ENCODE measurements at places on chromosomes 6 and 20.
A peak's percentile ranks its signal among the peaks of the same experiment; 100 is the strongest.

DNA sequence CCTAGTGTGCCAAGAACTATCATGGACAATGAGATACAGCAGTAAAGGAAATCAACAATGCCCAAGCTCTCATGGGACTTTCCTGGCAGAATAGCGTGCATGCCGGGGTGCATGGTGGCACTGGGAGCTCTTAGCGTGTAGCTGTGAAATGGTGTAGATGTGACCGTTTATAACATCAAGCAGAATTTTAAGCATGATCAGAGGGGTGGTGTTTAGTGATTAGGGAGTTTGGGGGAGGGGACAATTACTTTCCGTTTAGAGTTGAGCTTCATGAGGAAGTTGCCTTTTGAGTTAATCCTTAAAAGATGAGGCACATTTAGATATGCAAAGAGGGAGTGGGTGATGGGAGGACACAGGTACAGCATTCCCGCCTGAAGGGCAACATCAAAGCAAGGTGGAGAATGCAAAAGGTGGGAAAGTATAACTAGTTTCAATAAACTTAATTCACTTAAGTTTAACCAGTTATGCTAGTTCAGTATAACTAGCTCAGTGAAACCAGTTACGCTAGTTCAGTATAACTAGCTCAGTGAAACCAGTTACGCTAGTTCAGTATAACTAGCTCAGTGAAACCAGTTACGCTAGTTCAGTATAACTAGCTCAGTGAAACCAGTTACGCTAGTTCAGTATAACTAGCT is 661.6 kb downstream of the QKI start:
- no peak for DNase-seq

DNA sequence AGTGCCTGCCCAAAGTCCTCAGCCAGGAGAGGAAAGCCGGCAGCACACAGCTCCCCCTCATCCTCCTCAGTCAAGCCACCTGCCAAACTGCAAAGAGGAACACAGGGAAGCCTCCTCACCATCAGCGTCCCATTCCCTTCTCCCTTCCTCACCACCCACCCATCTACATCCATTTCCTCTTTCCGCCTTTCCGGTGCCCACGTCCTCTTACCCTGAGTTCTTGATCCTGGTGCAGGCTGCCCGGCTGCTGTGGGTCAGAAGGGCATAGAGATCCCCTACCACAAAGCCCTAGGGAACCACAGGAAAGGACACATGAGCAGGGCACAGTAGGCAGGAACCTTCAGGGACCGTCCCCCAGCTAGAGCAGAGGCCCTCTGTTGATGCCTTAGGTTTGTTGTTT is 6.0 kb downstream of the GNMT start:
- no peak for DNase-seq

DNA sequence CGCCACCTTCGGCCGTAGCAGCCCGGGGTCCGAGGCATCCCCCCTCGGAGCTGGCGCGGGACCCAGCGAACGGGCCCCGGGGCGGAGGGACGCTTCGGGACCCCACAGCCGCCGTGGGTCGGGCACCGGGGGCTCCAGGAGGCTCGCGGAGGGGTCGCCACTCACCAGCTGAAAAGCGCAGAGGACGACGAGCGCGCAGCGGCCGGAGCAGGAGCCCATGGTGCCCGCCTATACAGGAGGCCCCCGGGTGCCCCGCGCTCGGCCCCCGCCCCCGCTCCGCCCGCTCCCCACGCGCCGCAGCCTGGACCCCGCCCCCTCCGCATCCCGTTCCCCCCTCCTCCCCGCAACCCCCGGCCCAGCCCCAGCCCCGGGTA is at the start of gene NKAIN4:
NKAIN4 (minus strand) TSS at position 232 of the 374 bp plus-strand sequence; CDS start at position 219, 13 bp downstream.
- no peak for DNase-seq

DNA sequence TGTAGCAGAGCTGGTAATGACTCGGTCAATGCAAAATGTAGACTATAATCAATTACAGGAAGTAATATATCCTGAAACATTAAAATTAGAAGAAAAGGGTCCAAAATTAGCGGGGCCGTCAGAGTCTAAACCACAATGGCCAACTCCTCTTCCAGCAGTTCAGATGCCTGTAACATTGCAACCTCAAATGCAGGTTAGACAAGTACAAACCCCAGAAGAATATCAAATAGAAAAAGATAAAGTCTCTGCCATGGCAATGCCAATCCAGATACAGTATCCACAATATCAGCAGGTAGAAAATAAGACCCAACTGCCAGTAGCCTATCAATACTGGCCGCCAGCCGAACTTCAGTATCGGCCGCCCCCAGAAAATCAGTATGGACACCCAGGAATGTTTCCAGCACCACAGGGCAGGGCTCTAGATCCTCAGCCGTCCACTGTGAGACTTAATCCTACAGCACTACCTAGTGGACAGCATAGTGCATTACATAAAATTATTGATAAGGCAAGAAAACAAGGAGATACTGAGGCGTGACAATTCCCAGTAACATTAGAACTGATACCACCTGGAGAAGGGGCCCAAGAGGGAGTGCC is 158.4 kb downstream of the GPX5 start:
- no peak for DNase-seq

- no peak for DNase-seq
These were observed 94.3 kb upstream of the BEND3 start for GRCh38 chr6:107209406-107210305.

DNA sequence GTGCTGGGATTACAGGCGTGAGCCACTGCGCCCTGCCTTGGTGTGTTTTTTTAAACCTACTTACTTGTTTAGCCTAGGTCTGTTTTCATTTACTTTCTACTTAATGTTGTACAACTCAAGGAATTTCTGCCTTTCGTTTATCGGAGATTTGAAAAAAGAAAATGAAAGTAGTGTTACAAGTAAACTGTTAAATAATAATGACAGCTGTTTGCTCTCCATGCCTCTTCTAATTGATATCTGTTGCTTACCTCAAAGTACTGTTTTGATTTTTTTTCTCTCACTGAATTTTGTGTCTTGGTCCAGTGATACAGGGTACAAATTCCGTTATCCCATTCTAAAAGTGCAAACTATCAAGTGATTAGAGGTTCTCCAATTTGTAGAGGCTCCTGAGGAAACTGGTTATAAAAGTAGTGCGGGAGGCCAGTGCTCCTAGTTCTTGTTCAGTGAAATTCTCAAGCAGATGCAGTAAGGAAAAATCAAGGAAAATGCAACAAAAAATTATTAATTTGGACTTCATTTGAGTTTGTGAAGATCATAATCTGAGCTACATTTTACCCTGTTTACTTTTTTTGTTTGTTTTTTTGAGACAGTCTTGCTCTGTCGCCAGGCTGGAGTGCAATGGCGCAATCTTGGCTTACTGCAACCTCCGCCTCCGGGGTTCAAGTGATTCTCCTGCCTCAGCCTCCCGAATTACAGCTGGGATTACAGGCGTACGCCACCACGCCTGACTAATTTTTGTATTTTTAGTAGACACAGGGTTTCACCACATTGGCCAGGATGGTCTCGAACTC is 2.2 kb downstream of the UBR2 start:
- DNase-seq: no peak

GRCh38 chr20:61399433-61399832 is 147.4 kb downstream of the CDH4 start:
- no peak for DNase-seq

DNA sequence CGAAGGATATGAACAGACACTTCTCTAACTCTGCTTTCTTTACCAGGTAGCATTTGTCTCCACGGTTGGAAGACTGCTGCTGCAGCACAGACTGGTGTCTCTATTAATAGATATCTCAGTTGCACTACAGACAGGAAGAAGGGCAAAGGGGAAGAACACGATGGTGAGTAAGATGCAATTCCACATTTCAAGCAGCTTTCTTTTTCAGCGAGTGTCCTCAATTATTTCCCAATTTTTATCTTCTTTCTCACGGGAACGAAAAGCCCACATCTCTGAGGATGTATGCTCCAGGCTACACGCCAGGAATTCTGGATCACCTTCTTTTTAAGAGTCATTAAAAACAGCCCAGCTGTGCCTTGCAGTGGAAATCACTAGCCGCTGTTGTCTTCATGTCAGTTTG is 311.6 kb upstream of the ECI2 start:
- DNase-seq: no peak

- no peak for DNase-seq
These were observed 149.1 kb downstream of the ZNF217 start for GRCh38 chr20:53444401-53445149.

DNA sequence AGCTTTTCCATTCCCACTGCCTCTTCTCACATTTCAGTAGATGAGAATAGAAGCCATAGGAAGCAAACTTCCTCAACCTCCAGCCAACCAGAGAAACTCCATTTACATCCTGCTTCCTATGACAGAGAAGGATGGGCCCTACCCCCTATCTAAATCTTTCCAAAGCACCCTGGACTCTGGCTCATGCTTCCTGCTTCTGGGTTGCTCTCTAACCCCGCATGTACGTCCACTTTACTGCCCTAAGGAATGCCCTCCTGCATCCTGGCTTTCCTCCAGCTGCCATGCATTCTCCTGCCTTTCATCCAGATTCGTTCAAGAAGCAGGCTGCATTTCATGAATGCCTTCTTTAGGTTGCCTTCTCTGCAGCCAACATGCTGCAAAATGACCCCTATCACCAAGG is 91.9 kb downstream of the FAM217A start:
- no peak for DNase-seq

- no peak for DNase-seq
These were observed 16.4 kb upstream of the MICA start for GRCh38 chr6:31386977-31387376.

GRCh38 chr6:99602520-99603420 is 3.9 kb upstream of the PRDM13 start:
- DNase-seq: no peak

DNA sequence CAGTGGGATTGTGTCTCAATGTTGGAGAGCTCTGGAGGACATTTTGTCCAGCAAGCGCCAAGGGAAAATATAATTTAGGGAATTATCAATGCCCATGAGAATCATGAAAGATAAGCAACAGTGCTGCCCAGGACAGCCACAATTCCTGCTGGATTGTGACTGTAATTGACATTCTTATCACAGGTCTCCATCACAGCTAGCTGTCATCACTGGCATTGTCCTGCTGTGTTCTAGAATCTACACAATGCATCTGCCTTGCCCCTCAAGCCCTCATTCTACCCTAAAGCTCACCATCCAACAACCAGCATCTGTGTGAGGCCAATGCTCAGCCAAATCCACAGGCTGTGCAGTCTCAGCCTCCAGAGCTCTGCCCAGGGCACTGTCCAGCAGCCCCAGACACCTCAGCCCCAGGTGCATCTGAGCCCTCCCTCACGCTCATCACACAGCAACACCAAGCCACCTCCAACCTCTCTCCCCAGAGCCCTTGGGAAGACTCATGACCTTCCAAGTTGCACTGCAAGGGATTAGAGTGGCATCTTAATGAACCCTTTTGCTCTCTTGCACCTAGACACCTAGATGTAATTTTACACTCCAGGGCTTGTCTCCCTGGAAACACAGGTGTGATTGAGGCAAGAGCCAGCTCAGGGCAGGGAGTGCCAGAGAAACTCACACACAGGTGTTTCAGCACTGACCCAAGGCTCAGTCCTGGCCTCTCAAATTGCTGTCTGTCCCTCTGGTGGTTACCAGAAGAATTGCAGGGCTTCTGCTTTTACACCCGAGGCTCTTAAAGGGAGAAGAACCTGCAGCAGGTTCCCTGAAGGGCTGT is 85.2 kb upstream of the PHACTR3 start:
- DNase-seq: no peak

DNA sequence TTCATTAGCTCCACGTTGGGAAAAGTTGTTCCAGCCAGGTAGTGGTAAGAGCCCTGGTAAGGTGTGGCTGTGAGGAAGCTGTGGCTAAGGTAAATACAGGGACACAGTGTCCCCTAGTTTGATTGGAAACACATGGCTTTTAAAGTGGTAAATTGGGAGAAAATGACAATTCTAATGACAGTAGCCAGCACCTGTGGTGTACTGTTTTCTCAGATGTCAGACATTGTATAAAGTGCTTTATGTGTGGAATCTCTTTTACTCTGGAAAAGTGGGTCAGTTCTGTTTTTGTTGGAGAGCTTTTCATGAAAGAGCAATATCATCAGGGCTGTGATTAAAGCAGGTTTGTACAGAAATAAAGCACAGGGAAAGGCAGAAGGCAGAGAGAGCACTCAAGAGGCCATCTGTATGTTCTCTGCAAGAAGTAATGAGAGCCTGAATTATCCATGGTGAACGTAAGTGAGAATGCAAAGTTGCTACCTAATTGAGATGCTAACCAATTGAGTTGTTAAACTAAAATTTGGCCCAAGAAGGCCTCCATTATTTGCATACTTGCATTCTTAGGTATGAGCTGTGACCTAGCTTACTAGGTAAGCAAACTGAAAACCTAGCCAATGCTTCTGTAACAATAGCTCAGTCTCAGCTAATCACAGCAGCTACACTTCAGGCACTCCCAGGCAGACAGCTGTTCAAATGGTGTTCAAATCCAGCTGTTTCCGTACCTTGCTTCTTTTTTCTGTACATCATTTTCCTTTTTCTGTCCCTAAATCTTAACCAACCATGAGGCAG is 28.2 kb downstream of the MRAP2 start:
- no peak for DNase-seq

DNA sequence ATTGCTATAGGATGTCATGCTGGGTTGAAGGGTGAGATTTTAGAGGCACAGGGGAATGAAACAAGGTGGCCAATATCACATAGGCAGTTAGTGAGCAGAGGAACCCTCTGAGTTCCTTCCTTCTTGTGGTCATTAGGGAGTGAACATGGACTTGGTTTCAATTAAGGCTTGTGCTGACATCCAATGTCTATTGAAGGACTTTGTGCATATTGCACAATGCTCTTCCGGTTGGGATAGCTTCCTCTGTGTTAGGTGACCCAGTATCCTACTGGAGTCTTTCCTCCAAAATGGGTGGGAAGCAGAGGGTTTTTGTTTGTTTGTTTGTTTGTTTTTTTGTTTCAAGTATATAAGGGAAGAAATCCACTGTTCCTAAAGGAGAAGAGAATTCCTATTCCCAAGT is 98.5 kb downstream of the HDGFL1 start:
- DNase-seq: no peak

GRCh38 chr20:46127396-46128010 is 9.4 kb downstream of the CD40 start:
- DNase-seq: peak; percentile 61

GRCh38 chr20:16556301-16556700 is 16.9 kb downstream of the KIF16B start:
- DNase-seq: no peak

DNA sequence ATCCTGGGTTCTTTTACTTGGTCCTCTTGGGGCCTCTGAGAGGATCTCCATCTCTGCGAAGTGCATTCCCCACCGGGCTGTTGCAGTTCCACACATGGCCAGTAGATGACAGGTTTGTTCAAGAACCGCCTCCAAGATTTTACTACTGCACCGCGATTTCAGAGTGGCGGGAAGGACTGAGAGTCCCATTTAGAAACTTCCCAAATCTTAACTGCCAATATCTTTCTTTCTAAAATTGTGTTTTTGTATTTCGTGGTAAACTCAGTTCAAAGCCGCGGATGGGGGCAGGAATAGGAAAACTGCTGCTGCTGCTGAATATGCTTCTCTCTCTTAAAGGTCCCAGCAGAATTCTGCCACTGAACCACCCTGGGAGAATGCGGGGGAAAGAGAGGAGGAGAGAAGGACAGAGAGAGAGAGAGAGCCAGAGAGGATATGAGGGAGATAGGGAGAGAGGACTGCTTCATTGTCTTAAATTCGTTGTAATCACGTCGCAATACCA is 8.6 kb upstream of the BTNL2 start:
- peak; percentile 46 for DNase-seq

- no peak for DNase-seq
These were observed 7.9 kb upstream of the ITPR3 start for GRCh38 chr6:33613146-33613794.
